Stimulated activated CD4-positive, alpha-beta T cell treated with anti-CD3 and anti-CD28 coated beads, Interleukin-15, amount 100 ng/mL, for 48 hours (primary cell): ENCODE measurements at places on chromosomes 1 and 21.

GRCh38 chr1:41486371-41487125 is 2.1 kb upstream of the EDN2 start:
- no peak for DNase-seq

DNA sequence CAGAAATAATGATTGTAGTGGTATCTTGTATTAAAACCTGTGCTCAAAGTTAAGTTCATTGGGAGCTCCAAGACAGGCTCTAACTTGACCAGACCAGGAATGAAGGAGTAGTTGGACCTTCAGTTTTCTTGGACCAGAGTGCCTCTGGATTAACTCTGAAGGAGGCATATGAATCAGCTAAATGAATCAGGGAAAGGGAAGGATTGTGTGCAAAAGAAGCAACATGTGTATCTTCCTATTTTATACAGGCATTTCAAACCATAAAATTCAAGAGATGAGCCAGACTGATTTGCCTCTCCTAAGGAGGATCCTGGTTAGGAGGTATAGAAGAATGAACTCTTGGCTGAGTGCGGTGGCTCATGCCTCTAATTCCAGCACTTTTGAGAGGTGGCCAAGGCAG is 71.4 kb downstream of the CC2D1B start:
- DNase-seq: no peak

DNA sequence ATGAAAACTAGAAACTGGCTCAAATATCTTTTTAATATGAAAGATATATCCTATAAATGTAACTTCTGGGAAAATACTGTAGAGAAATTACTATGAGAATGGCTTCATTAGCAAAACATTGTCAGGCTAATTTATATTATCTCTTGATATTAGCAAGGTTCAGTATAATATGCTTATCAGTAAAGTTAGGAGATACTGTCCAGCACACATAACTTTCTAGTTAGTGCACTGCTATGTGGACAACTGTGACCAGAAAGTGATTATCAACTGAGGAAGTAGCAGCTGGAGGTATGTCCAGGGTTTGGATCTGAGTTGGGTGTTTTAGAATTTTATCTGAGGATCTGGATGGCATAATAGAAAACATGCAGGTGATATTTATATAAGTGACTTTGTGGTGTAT is 7.5 kb downstream of the LRRC8C start:
- no peak for DNase-seq

- no peak for DNase-seq
These were observed 1.9 kb downstream of the RUNX3 start for GRCh38 chr1:24927988-24928688.

DNA sequence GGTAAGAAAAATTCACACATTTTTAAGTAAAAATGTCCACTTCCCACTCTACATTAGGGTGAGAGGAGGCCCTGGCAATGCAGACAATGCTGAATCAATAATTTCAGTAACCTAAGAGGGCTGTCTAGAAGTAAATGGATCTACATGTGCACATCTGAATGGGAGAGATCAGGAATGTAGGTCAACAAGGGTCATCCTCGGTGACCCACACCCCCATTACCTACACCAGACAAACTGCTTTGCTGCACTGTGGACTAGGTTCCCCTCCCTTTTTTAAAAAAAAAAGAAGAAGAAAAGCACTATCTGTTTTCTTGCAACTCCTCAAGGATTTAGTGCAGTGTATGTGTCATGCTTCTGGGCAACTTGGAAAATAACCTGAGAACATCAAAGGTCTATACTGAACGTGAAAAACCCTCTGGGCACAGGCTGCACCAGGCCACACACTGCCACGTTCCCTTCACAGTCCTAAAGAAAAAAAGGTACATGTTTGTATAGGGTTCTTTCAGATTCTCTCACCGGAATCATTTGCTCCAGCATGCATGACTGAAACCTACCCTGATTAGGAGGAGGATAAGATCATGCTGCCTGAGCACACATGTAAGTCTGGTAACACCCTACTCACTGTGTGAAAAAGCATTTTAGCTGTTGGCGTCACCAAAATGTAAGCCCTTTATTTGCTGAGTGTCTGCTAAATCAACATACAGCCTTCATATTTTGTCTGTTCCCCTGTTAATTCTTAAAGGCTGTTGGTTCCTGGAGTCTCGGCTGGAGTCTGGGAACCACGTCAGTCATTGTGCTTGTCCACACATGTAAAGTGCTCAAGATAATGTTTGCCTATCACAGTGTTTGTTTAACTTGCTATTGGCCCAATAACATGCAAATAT is 341.0 kb downstream of the SMYD3 start:
- DNase-seq: no peak

DNA sequence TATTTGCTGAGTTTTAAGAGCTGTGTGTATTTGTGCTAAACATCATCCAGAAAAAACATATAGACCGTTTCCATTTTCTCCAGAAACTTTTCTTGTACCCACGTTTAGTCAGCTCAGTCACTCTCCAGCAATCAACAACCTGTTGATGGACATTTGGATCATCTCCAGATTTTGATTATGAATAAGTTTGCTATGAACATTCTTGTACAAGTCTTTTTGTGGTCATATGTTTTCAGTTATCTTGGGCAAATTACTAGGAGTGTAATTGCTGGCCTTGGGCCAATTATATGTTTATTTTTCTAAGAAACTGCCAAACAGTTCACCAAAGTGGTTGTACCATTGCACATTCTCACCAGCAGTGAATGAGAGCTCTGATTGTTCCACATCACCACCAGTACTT is 221.8 kb downstream of the CENPF start:
- DNase-seq: no peak

GRCh38 chr1:114109981-114110380 is 43.7 kb downstream of the SYT6 start:
- DNase-seq: no peak
